Eye (tissue), 1 donor: ENCODE measurements at places on chromosomes 1 and 21.

GRCh38 chr21:21921410-21922232 is 923.4 kb downstream of the NCAM2 start:
- DNase-seq: peak; percentile 19

DNA sequence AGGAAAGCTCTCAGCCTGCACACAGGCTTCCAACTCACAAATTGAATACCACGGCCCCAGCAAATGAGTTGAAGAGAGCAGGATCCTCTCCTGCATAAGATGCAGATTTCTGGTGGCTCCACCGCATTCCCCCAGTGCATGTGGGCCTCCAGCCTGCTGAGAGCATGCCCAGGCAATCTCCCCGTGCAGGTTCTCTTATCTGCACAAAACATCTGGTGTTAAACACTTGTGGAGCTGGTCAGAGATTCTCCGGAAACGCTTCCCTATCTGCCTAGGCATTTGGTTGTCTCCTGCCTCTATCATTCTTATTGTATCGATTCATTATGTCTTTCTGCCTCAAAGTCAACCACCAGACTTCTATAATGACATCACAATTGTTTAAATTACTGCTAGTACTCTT is 1349.0 kb upstream of the B3GALT2 start:
- no peak for DNase-seq

DNA sequence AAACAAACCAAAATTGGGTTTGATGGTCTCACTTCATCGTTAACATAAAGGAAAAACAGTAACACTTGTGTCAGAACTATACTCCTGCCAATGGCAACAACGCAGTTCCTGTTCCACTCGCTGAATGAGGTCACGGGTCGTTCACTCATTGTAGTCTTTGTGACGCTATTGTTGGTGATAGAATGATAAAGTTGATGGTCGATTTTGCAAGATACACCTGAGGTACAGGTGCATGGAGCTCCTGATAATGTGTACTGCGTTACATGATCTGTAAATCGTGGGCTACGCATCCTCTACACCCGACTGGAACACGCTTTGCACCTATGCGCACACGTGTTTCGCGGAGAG is 391 bp upstream of the CENPS start:
- DNase-seq: no peak

- no peak for DNase-seq
Measured at GRCh38 chr1:19754482-19754881, 45.2 kb downstream of the TMCO4 start.

DNA sequence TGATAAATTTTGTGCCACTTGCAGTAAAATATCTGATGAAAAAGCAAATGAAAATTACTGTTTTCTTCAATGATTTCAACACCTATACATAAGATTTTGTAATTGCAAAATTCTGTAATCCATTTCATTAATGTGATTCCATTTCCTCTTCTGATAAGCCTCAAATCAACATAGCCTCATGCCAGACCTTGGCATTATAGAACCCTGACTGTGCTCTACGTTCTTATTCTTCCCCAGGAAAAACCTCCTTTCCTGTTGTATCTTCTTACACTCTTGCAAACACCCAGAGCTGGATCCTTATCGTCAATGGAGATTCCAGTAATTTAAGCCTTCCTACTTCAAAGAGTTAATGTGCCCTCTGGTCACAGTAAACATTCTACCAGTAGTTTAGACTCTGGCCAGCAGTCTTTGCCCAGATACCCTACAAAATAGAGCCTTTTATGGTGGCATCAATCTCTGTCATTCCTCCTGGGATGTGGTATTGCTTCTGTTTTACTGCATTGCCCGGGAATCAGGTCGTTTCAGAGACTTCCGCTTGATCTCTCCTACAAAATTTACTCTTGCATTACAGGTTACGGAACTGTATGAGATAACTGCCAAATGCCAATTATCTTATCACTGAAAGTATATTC is 48.5 kb upstream of the CHRM3 start:
- DNase-seq: no peak

DNA sequence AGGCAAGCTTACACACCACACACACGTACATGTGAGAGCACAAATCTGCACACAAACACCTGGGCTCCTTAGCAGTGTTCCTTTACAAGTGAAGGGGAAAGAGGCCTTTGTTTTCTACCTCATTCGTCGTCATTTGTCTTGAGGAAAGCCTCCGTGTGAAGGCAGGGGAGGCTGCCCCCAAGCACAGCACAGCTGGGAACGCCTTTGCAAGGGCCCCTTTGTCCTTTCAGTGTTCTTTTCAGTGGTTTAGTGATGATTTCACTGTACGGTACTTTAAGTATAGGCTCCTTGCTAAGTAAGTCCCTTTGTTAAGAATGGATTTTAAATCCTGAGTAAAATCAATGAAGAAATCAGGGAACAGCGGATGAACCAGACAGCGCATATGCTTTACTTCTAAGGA is 94.1 kb downstream of the PGBD5 start:
- peak; percentile 37 for DNase-seq

DNA sequence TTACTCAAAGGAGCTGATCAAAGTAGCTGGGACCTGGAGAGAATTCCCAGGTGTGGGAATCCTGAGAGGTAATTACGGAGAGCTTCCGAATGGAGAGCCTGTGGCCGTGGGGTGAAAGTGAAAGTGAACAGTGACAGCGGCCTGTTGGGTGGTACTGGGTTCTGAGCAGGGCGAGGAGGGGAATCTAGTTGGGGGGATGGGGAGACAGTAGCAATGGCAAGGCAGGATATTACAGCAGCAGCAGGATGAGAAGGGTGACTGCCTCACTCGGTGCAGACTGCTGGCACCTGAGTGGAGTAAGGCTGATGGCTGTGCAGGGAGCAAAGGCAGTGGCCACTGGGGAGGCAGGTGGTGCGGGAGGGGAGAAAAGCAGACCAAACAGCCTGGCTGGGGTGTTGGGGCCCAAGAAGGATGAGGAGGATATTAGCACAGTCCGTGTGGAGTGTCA is 70.3 kb upstream of the PRDX6 start:
- no peak for DNase-seq

- DNase-seq: no peak
Measured at GRCh38 chr21:35100349-35100811, 51.3 kb upstream of the RUNX1 start.

DNA sequence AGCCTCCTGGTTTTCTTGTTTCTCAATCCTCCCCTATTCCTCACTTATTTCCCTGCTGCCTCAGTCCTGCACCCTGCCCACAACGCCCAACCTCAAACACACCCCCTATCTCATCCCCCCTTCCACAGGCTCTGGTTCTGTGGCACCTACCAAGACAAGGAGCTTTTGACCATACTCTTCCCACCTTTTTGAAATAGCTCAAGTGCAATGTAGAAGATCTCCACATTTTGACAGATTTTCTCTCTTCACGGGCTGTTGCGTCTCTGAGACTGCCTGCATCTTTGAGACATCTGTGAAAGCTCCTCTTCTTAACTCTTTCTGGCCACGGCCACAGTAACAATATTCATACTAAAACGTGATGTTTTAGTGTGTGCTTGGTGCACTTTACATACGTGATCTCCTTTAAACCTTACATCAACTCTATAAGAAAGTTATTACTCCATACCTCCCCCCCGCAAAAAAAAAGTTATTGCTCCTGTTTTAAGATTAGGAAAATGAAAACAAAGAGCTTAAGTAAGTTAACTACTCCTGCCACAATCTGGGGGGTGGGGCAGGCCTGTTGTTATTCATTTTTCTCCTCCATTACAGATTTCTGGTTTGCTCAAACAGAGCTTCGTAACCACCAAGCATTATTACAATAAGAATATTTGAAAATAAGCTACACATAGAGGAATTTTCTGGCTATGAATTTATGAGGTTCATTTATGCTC is 1.8 kb upstream of the SERBP1 start:
- DNase-seq: peak; percentile 35

DNA sequence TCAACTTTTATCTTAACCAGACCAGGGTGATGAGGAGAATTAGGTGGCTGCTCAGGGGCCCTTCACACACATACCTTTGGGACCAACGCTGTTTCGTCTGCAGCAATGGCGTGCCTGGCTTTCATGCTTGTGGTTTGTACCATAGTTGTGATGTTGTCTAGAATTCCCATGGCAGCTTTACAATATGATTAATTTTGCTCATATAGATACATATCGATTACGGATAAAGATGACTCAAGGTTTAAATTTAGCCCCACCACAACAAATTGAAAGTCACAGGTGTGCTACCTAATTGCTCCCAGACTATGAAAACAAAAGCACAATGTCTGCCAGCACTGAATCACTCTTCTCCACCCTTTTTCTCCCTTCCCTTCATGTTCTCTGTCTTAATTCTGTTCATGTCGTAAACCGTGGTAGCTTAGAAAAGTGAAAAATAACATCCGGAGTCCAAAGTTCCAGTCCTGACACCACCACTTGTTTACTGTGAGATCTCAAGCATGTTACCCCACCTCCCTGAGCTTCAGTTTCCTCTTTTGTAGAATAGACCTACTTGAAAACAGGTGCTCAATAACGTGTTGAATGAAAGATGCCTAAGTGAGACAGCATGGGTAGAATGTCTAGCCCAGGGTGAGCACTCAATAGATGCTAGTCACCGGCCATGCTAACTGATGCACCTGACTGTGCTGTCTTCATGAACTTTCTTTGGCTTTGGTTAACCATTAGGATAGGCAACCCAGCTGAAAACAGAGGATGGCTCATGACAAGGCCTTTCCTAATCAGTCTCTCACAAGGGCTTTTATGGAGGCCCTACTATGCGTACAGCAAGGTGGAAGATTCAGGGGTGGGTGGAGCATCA is 22.1 kb upstream of the JUN start:
- no peak for DNase-seq

GRCh38 chr1:53186533-53186932 is 10.1 kb upstream of the CPT2 start:
- no peak for DNase-seq

- peak; percentile 24 for DNase-seq
Measured at GRCh38 chr1:20981915-20982314, 194.8 kb downstream of the EIF4G3 start.

- no peak for DNase-seq
Measured at GRCh38 chr1:172442843-172443565, 865 bp downstream of the PIGC start.

GRCh38 chr1:203448521-203449061 is 27.0 kb upstream of the PRELP start:
- peak; percentile 62 for DNase-seq

GRCh38 chr1:192739476-192740184 is 69.2 kb upstream of the RGS2 start:
- no peak for DNase-seq

- no peak for DNase-seq
Measured at GRCh38 chr1:108140177-108140576, 60.0 kb downstream of the SLC25A24 start.

- DNase-seq: peak; percentile 75
Measured at GRCh38 chr1:244231572-244232315, 180.7 kb downstream of the ZBTB18 start.

DNA sequence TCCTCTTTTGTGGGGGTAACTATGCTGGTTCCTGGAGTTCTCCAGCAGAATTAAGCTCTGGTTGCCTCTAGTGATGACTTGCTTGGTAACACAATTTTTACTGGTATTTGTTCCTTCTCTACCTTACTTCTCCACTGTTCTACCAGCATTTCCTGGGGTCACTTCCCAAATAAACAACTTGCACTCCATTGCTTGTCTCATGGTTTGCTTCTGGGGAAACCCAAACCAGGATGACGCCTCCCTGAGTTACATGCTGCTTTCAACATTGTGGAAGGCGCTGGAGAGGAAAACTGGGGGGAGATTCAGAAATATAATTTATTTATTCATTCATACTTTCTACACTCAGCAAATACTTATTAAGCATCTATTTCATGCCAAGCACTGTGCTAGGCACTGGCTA is 55.3 kb upstream of the AK4 start:
- no peak for DNase-seq

- no peak for DNase-seq
Measured at GRCh38 chr1:233393084-233393840, 65.7 kb downstream of the MAP3K21 start.

- DNase-seq: no peak
Measured at GRCh38 chr1:16250524-16251251, 13.7 kb upstream of the CPLANE2 start.

- no peak for DNase-seq
Measured at GRCh38 chr21:33330726-33331125, 6.0 kb downstream of the IFNAR1 start.

DNA sequence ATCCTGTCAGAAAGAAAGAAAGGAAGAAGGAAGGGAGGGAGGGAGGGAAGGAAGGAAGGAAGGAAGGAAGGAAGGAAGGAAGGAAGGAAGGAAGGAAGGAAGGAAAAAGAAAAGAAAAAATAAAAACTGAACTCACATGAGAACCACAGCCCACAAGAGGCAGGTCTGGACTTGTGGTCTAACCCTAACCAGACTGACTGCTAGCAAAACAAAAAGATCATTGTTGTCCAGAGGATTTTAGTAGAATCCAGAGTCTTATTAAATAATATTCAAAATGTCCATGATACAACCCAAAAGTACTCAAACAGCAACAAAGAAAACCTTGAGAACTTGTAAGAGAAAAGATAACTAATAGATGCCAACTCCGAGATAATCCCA is 4.7 kb upstream of the ITGB2 start:
- DNase-seq: no peak

DNA sequence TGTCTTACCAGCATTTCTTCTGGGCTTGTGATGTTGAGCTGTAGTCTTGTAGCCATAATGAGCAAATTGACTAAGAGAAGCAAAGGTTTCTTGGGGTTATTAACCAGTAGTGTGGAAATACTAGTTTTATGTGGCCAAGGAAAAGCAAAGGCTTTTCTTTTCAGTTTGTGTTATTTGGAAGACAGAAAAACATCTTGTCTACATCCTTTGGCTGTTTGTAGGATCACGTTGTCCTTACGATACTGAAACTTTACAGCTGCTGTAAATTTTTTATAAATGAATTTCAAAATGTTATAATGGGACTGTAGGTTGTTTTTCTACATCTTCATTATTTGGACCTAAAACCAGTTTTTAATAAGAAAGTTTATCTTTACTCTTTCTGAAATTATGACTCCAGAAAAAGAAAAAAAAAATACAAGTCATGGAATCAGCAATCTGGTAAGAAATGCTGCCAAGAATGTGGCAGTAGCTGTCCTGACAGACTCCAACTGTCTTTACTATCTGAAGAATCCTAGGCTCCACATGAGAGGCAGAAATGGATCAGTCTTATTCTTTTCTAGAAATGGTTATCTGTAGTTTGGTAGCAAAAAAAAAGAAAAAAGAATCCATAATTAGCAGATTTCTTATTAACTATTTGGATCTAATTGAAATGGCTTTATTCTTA is 41.6 kb upstream of the QSOX1 start:
- no peak for DNase-seq

GRCh38 chr1:159958719-159959380 is 4.8 kb upstream of the SLAMF9 start:
- no peak for DNase-seq

GRCh38 chr1:46219551-46220520 is 16.7 kb downstream of the LURAP1 start:
- no peak for DNase-seq

GRCh38 chr1:28580722-28581530 is 11.1 kb upstream of the RAB42 start:
- no peak for DNase-seq

- peak; percentile 46 for DNase-seq
Measured at GRCh38 chr21:36209626-36210171, 53.1 kb downstream of the DOP1B start.

DNA sequence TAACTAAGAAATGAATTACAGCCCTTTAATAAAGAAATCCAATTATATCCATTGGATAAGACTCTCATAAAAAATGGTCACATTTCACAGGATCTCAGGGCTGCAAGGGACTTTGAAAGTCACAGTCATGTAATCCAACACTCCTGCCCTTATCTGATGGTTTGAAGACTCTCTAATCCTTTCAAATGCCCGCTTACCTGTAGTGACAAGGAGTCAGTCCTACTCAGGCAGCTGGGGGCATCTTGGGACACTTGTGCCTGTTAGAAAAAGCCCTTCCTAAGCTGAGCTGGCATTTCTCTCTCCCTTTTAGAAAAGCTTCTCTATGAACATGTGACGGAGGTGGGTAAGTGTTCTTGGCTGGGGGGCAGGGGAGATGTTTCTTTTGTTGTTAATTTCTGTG is 11.0 kb upstream of the ZNF691 start:
- no peak for DNase-seq
